Upper lobe of right lung (tissue), 1 donor: ENCODE measurements at places on chromosomes 2 and 18. TPM values are rescaled to one million over a fixed set of nuclear protein-coding genes. Genes with fewer than 3 reads are reported as not detected.

DNA sequence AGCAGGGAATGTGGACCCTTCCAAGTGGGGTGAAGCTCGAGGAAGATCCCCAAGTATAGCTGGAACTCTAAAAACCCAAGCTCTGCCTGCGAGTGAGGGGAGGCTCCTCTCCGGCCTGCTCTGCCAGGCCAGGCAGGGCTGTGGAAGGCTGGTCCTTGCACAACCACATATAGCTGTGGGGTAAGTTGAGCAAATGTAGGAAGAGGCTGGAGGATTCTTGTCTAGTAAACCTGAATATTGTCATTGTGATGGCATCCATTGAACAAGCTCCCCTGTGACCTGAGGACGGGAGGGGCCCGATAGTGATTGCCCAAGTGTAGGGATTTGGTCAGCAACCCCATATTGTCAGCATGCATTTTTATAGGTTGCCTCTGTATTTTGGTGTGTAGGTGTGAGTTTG lies 103.0 kb downstream of the ACKR3 start:
- DNase-seq = no peak
- H3K27me3 ChIP-seq = no peaks in the 10 kb centered on the region
- no peak overlapping the region for H3K27ac ChIP-seq
- H3K36me3 ChIP-seq = no peaks in the 10 kb centered on the region
- H3K4me1 ChIP-seq = no peaks in the 10 kb centered on the region
- no peak overlapping the region for H3K4me3 ChIP-seq

DNA sequence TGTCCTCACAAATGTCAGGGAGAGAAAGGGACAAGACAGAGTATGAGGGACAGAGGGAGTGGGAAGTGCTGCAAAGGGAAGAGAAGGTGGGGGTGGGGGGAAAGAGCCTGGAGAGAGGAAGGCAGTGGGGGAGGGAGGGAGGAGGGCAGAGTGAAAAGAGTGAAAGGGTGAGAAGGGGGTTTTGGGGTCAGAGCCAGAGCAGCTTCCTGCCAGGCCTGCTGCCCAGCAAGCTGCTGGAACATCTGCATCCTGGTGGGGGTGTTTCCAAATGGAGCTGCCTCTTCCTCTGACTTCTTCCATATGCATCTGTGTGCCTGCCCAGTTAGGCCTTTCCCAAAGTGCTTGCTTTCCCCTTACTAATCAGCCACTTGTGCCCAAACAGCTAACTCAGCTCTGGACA lies 94.3 kb upstream of the CELF4 start:
- no peaks in the 10 kb centered on the region for H3K27me3 ChIP-seq
- H3K4me3 ChIP-seq = no peak overlapping the region
- no peak overlapping the region for H3K27ac ChIP-seq
- H3K4me1 ChIP-seq = no peaks in the 10 kb centered on the region
- DNase-seq = no peak

GRCh38 chr2:68103030-68103708 lies 40.4 kb upstream of the C1D start:
- no peaks in the 10 kb centered on the region for H3K4me1 ChIP-seq
- no peak for DNase-seq
- no peaks in the 10 kb centered on the region for H3K27me3 ChIP-seq
- no peaks in the 10 kb centered on the region for H3K36me3 ChIP-seq

DNA sequence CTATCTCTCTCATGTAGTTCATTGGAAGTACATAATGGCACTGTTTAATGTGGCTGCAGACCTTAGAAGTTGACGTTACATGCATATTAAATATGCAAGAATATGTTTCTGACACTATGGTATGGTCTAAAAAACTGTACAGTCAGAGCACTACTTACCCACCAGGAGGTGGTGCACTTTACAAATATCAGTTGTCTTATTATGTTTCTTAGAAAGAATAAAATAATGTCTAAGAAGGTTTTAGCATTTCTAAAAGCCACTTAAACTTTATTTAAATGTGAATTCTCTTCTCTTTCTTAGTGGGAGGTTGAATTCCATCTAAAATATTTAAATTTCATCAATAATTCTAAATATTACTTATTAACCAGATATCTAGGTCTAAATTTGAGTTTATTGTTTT lies 4.3 kb downstream of the TMEFF2 start:
- peaks cover 70% of the 10 kb centered on the region for H3K27me3 ChIP-seq
- no peaks in the 10 kb centered on the region for H3K36me3 ChIP-seq
- no peak for DNase-seq
- H3K4me3 ChIP-seq = no peak overlapping the region
- H3K4me1 ChIP-seq = peaks cover 13% of the 10 kb centered on the region
- H3K27ac ChIP-seq = no peak overlapping the region

- H3K4me3 ChIP-seq = no peak overlapping the region
- no peak for DNase-seq
- H3K27ac ChIP-seq = no peak overlapping the region
- H3K4me1 ChIP-seq = no peaks in the 10 kb centered on the region
Observed at GRCh38 chr18:36525913-36526312, 228.4 kb downstream of the FHOD3 start.

- H3K36me3 ChIP-seq = no peaks in the 10 kb centered on the region
- H3K27ac ChIP-seq = peak overlapping the region; percentile 56
- peaks cover 33% of the 10 kb centered on the region for H3K4me1 ChIP-seq
- no peaks in the 10 kb centered on the region for H3K27me3 ChIP-seq
- no peak overlapping the region for H3K4me3 ChIP-seq
Observed at GRCh38 chr2:101329026-101329425, 20.5 kb upstream of the RNF149 start.

GRCh38 chr2:136785215-136785614 lies 19.9 kb downstream of the THSD7B start:
- no peaks in the 10 kb centered on the region for H3K4me1 ChIP-seq
- no peaks in the 10 kb centered on the region for H3K27me3 ChIP-seq
- no peak overlapping the region for H3K4me3 ChIP-seq
- H3K36me3 ChIP-seq = no peaks in the 10 kb centered on the region
- no peak for DNase-seq

DNA sequence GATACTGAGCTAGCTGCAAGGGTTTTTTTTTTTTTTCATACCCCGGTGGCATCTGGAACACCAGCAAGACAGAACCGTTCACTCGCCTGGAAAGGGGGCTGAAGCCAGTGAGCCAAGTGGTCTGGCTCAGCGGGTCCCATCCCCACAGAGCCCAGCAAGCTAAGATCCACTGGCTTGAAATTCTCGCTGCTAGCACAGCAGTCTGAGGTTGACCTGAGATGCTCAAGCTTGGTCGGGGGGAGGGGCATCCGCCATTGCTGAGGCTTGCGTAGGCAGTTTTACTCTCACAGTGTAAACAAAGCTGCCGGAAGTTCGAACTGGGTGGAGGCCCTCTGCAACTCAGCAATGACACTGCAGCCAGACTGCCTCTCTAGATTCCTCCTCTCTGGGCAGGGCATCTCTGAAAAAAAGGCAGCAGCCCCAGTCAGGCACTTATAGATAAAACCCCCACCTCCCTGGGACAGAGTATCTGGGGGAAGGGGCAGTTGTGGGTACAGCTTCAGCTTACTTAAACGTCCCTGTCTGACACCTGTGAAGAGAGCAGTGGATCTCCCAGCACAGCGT lies 5.1 kb upstream of the MIB1 start:
- no peak overlapping the region for H3K4me3 ChIP-seq
- no peaks in the 10 kb centered on the region for H3K27me3 ChIP-seq
- H3K27ac ChIP-seq = peak overlapping the region; percentile 6
- peak; percentile 73 for DNase-seq
- peaks cover 4% of the 10 kb centered on the region for H3K4me1 ChIP-seq
- no peaks in the 10 kb centered on the region for H3K36me3 ChIP-seq

GRCh38 chr18:51527826-51528225 lies 330.3 kb upstream of the MEX3C start:
- no peaks in the 10 kb centered on the region for H3K36me3 ChIP-seq
- no peak overlapping the region for H3K4me3 ChIP-seq
- DNase-seq = no peak
- H3K4me1 ChIP-seq = no peaks in the 10 kb centered on the region
- H3K27ac ChIP-seq = no peak overlapping the region
- H3K27me3 ChIP-seq = no peaks in the 10 kb centered on the region

GRCh38 chr18:62001396-62001795 lies 108.6 kb upstream of the RNF152 start:
- no peak overlapping the region for H3K4me3 ChIP-seq
- H3K4me1 ChIP-seq = no peaks in the 10 kb centered on the region
- H3K36me3 ChIP-seq = no peaks in the 10 kb centered on the region

- H3K27ac ChIP-seq = peak overlapping the region; percentile 74
- no peaks in the 10 kb centered on the region for H3K36me3 ChIP-seq
- no peak for DNase-seq
- peaks cover 5% of the 10 kb centered on the region for H3K4me1 ChIP-seq
- no peak overlapping the region for H3K4me3 ChIP-seq
- H3K27me3 ChIP-seq = no peaks in the 10 kb centered on the region
Observed at GRCh38 chr2:142875010-142875409, 2.5 kb upstream of the KYNU start.

DNA sequence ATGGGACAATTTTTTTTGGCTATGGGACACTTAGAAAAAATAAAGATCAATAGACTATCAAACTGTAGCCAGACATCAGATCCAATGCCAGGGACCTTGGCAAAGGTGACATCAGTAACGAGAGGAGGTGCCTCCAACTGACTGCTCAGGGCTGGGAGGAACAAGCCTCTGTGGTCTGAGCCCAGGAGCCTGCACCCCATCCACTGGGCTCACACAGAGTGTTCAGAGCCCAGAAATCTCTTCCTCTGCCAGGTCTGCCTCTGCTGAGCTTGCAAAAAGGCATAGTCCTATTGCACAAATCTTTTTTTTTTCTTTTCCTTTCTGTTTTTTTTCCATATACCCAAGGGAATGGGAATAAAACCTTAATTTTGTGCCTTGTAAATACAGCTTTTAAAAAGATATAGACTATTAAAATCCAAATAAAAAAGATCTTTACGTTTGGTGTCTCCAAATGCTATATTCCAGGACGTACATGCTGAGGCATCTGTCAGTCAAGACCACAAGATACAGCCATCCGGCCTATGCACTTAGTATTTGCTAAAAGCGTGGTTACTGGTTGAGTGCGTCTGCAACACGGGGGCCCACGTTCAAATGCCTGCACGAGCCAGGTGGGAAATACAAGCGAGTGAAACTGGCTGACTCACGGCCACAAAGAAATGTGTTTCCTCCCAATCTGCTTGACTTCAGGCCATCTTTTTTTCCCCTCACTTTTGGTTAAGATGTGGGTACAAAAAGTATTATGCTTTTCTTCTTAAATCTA lies 7.8 kb upstream of the ARHGAP25 start:
- H3K4me3 ChIP-seq = no peak overlapping the region
- H3K27ac ChIP-seq = no peak overlapping the region
- H3K4me1 ChIP-seq = peaks cover 2% of the 10 kb centered on the region
- DNase-seq = no peak
- H3K36me3 ChIP-seq = no peaks in the 10 kb centered on the region

DNA sequence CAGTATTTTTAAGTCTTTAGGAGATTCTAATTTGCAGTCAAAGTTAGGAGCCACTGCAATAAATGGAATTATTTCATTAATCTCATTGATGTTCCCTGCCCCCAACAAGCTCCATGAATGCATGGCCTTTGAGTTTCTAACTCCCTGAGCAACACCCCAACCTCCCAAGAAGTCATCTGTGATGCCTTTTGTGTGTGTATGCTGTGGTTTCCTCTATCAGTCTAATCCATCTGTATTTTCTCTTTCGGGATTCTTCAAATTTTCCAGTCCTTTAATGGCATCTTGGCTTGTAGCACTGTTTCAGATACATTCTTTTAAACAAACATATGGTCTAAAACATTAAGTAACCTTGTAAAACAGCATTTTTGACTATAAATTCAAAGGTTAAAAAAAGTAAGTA lies 16.8 kb downstream of the SERPINB10 start:
- H3K4me1 ChIP-seq = no peaks in the 10 kb centered on the region
- DNase-seq = no peak
- H3K4me3 ChIP-seq = no peak overlapping the region
- no peaks in the 10 kb centered on the region for H3K36me3 ChIP-seq

GRCh38 chr18:23438608-23439366 lies 14.3 kb upstream of the RIOK3 start:
- no peak overlapping the region for H3K4me3 ChIP-seq
- no peak overlapping the region for H3K27ac ChIP-seq
- H3K36me3 ChIP-seq = no peaks in the 10 kb centered on the region

DNA sequence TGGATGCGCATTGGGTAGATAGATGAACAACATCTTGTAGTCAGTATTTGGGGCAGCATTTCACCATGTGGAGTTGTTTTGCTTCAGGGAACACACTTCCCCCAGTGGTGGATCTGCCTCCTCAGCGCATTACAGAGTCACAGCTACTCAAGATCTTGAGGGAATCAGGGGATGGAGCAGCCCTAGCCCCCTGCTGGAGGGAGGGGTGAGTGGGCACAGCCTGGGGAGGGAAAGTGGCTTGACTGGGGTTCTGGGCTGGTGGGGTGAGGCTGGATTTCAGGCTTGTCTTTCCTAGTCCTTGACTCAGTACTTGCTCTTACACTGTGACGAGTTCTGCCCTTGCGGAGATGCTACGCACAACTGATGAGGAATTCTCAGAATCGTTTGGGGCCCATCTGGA lies 271.0 kb upstream of the HS6ST1 start:
- no peak overlapping the region for H3K27ac ChIP-seq
- H3K36me3 ChIP-seq = no peaks in the 10 kb centered on the region
- H3K27me3 ChIP-seq = no peaks in the 10 kb centered on the region

GRCh38 chr2:241849616-241850543 lies 8.8 kb downstream of the PDCD1 start:
- H3K4me1 ChIP-seq = peaks cover 4% of the 10 kb centered on the region
- DNase-seq = peak; percentile 63
- no peaks in the 10 kb centered on the region for H3K27me3 ChIP-seq
- no peak overlapping the region for H3K27ac ChIP-seq
- no peak overlapping the region for H3K4me3 ChIP-seq

GRCh38 chr2:209473930-209474419 lies 50.1 kb downstream of the MAP2 start:
- no peaks in the 10 kb centered on the region for H3K27me3 ChIP-seq
- H3K4me3 ChIP-seq = no peak overlapping the region
- H3K27ac ChIP-seq = no peak overlapping the region
- no peak for DNase-seq
- peaks cover 17% of the 10 kb centered on the region for H3K4me1 ChIP-seq
- H3K36me3 ChIP-seq = no peaks in the 10 kb centered on the region

DNA sequence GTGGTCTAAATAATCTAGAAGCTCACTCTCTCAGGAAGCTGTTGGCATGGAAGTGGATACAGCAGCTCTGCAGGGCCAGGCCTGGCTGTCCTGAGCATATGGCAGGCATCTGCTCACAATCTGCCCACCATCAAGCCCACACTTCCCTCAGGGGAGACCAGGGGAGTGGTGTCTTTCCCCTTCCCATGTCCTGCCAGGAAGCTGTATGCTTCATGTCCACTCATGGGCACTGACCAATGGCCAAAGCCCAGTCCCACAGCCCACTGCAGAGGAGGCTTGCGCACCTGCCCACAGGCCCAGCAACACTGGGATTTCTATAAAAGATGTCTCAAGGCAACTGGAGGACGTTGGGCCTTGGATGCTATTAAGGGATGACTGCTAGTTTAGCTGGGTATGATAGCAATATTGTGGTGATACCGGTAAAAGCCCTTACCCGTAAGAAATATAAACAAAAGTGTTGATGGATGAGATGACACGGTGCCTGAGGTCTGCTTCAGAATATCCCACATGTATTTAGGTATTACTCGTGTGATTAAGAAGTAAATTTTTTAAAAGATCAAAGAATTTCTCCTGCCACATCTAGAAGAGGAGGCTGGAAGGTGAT lies 106.7 kb upstream of the CTDP1 start:
- H3K27me3 ChIP-seq = peaks cover 5% of the 10 kb centered on the region
- no peak overlapping the region for H3K4me3 ChIP-seq
- H3K36me3 ChIP-seq = no peaks in the 10 kb centered on the region
- H3K4me1 ChIP-seq = peaks cover 14% of the 10 kb centered on the region
- DNase-seq = no peak
- no peak overlapping the region for H3K27ac ChIP-seq

HOXD13 gene
- total RNA-seq = not detected

ARHGAP28 gene
- 15.7 TPM for total RNA-seq

DSG3 gene
- total RNA-seq = 0.12 TPM

ZSWIM2 gene
- not detected for total RNA-seq

REV1 gene
- 55.3 TPM for total RNA-seq

ST6GAL2 gene
- 2.5 TPM for total RNA-seq

LOXL3 gene
- total RNA-seq = 8.1 TPM

GALNT3 gene
- total RNA-seq = 25.8 TPM

BOD1L2 gene
- total RNA-seq = not detected
